ENCODE measurements at places on chromosomes 1 and 21. TPM values are rescaled to one million over a fixed set of nuclear protein-coding genes. Genes with fewer than 3 reads are reported as not detected.

Gene IGSF9
- total RNA-seq, result not detected

Gene PLEKHM2
- 19.3 TPM for total RNA-seq

- peak; percentile 93 for DNase-seq
These were observed at the start of gene PEX19 for GRCh38 chr1:160284782-160285344. TSS of gene PEX19 (minus strand) at chr1:160285133. CDS start at chr1:160285124, 9 bp downstream.

Gene STUM
- total RNA-seq, result 0.98 TPM

DNA sequence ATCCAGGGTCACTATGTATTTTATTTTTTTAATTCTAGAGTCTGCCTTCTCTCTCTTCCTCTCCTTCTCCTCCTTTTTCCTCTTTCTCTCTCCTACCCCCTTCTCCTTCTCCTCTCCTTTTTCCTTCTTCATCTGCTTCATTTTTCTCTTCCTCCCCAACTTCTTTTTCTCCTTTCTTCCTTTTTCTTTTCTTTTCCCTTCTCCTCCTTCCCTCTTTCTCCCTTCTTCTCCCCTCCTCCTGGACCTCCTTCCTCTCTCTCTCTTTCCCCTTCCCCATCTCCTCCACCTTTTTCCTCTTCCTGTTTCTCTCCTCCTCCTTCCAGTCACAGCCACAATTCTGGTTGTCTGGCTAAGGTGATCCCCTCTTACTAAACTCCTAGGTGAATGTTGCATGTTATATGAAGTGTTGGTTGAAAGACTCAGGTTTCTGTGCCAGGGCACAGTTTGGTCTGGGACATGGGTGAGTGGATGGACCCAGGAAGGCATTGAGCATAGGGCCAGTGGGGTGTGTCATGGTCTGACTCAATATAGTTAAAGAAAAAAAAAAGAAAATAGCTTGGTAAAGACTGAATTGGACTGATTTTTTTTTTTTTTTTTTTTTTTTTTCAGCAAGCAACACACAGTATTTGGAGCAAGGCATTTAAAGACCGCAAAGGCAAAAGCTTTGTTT lies 266.9 kb downstream of the TGFB2 start:
- no peak for DNase-seq

DNA sequence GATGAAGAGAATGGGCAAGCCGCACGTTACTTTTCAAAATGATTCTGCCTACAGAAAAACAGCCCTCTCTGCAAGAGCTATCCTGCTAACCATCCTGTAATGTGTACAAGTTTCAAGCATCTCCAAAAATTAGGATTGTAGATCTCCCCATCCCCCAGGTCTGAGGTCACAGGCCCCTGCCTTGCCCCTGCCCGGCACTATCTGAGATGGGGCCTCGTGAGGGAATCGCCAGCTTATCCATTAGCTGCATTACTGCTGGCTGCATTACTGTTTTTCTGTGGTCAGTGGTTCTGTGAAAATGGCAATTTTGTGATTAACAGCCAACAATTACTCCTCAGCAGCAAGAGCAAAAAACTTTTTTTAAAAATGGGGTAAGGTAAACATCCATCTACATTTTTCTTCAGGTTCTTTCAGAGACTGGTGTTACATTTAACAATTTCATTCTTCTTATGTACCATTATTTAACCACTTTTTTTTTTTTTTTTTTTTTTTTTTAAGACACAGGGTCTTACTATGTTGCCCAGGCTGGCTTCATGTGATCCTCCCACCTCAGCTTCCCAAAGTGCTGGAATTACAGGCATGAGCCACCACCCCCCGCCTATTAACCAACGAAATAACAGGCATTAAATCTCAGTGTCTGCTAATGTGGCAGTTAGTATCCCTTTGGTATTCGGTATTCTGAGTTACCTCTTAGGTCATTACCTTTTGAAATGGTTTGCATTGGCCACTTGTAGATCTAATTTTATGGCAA lies 83.8 kb downstream of the MRPL37 start:
- DNase-seq, result no peak

Gene RAP1A
- 21.9 TPM for total RNA-seq

Gene TNFRSF9
- total RNA-seq, result under 0.01 TPM

- DNase-seq, result no peak
These were observed 144.6 kb downstream of the PGBD5 start for GRCh38 chr1:230281556-230281955.

Gene PDE4B
- total RNA-seq, result 2.3 TPM

Gene VSIG8
- total RNA-seq, result not detected

- peak; percentile 30 for DNase-seq
These were observed 63.4 kb downstream of the KCNAB2 start for GRCh38 chr1:6108937-6109614.

DNA sequence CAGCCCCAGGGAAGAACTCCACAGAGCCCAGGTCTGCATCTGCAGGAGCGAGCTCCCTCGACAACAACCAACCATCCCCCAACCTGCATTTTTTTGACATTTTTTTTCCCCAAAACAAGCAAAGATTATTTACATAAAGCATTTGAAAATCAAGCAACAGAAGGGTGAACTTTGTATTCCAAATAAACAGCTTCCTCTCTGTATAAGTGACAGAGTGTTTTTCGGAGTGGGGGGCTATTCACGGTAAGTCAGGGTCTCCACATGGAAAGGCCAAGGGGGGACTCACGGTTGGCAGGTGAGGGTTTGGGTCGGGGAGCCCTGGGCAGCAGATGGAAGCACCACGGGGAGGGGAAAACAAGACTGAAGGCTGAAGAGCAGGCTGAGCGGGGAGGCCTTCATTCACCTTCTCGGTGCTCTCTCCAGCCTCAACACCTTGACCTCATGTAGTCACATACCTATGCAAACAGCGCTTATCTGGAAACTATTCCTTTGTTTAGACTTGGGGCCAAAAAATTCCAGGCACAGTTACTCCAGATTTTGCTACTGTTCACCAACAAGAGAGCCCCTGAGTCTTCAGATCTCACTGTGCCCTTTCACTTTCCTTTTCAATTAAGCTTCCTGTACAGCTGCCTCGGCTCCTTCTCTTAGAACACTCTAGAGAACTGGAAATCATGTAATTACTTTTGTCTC lies 27.6 kb downstream of the C2CD2 start:
- peak; percentile 64 for DNase-seq

Gene MPL
- total RNA-seq, result not detected
